Renal pelvis (tissue), 12 donors: ENCODE measurements at places on chromosomes 7 and 10.

DNA sequence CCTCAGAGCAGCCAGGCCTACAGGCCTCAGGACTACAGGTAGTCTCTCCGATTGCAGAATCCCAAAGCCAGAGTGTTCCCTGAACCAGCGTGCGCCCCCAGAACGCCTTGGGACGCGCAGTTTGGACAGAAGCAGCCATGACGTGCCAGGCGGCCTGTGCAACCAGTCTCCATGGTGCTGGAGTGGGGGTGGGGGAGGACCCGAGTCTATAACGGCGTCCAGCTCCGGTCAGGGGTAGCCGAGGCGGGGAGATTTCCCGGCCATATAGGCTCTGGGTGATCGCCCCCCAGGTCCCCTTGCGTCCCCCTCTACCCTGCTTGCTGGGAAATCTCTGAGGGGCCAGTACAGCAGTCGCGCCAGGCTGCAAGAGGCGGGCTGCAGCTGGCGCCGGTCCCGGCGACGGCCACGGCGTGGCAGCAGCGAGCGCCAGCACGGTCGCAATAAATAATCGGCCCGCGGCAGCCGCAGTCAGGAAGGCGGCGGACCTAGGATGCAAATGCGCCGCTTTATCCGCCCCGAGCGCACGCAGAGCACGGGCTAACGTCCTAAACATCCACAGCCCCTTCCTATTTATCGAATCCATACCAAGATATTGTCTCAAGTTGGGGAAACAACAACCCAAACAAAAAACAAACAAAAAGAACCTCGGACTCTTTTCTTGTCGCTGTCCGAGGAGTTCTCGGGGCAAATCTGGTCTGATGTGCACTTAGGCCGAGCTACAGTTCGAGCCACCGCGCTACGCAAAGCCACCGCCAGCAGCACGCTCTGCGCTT is 1.6 kb downstream of the HOXA3 start:
- no peak for DNase-seq

DNA sequence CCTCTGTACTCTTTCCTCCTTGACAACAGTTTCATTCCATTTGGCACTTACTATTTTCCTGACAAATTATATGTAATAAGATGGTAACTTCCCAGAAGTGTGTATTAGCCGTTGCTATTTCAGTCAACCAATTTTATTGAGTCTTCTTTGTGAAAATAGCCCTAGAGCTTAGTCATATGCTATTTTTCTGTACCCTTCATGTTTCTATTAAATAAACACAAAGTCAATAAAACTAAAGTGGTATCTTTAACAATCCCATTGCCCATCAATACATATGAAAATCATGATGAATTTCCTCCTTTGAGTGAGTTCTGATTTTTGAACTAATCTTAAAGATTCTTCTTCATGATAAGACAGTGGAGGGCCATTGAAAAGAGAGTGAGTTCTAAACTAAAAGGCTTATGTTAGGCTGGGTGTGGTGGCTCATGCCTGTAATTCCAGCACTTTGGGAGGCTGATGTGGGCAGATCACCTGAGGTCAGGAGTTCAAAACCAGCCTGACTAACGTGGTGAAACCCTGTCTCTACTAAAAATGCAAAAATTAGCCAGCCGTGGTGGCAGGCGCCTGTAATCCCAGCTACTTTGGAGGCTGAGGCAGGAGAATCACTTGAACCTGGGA is 5.9 kb upstream of the MYPN start:
- DNase-seq = no peak

- DNase-seq = no peak
Observed at GRCh38 chr10:58319599-58319998, 15.2 kb upstream of the UBE2D1 start.

GRCh38 chr7:88278881-88279280 is 27.8 kb downstream of the STEAP4 start:
- DNase-seq = no peak

- DNase-seq = no peak
Observed at GRCh38 chr7:107394276-107394675, 75.6 kb upstream of the GPR22 start.

DNA sequence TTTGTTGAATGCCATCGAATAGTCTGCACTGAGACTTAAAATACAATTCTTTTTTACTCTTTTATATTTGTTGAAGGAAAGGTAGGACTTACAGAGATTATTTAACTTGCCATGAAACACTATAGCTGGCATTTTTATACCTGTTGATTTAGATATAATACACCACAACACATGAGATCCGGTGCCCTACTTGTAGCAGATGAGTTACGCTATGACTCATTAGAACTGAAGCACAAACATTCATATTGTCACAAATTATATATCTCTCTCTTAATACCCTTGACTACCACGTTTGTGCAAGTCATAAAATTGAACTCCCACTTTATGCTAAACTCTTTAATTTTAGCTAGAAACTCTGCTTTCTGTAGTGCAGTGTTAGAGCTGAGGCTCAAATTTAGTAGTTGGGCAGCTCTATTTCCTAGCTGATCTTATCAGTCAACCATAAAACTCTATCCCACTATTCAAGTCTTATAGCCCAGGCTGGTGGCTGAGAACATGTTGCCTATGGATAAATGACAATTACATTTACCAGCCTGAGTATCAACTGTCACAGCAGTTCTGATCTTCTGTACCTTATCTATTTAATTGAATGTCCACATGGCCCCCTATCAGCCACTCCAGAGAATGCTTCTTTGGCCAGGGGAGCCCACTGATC is 137.4 kb upstream of the SEMA3D start:
- no peak for DNase-seq
